HS-27A (cell line): ENCODE measurements at places on chromosomes 3 and 15.

DNA sequence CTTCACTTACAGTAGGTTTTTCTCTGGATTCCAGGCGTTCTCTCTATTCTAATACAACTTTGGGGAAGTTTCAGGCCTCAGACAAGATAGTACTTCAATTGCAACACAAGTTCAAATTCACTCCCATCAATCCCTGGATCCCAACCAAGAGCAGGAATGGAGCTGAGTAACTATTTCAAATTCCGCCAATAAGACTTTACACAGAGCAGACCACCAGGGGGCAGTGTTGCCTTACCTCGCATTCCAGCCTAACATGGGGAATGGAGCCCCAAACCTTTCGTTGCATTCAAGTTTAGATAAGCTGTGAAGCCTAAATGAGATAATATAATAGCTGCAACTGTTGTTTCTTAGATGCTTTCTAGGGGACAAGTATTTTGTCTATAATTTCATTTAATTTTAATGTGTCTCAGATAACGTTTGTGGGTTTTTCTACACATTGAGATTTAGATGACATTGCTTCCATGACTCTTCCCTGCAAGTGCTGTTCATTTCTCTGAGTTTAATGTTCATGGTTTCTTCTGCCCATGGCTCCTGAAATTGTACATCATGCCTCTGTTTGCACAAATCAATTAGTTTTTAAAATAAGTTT lies 186.7 kb downstream of the NSUN3 start:
- no peak for DNase-seq

DNA sequence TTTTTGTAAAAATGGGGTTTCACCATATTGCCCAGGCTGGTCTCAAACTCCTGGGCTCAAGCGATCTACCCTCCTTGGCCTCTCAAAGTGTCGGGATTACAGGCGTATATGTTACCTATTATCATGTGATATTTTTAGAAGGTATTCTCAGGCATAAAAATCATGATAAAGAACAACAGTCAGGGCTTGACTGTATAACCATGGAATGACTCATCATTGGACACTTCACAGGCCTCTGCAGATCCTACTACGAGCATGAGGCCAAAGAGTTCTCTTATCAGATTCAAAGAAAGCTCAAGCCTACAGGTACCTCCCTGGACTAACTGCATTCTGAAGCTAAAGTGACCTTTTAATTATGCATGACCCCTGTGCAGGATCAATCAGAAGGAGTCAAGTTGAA lies 91.7 kb upstream of the PRICKLE2 start:
- DNase-seq: no peak

GRCh38 chr15:66912001-66912400 lies 153.4 kb upstream of the SMAD3 start:
- no peak for DNase-seq

DNA sequence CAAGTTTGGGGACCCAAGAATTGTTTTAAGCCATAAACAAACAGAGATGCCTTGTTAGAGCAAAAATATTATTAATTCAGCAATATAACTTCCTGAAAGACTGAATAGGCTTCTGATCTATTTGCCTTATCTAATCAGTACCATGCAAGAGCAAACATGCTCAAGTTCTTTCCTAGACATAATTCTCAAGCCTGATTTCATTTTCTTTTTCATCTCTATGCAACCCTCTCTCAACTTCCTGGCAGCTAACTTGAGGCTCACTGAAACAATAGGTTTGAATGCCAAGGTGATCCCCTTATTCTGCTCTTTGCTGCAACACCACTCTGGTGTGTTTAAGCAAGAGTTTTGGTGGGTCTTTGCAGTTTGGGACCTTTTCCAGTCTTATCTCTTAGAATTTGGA lies 230.9 kb upstream of the CD96 start:
- no peak for DNase-seq

DNA sequence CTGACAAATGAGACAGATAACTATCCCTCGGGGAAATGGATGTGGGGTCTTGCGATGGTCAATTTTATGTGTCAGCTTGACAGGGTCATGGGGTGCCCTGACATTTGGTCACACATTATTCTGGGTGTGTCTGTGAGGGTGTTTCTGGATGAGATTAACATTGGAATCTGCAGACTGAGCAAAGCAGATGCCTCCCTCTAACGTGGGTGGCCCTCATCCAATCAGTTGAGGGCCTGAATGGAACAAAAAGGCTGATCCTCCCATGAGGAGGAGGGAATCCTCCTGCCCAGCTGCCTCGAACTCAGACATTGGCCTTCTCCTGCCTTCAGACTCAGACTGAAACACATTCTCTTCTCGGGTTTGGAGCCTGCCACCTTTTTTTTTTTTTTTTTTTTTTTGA lies 69.0 kb downstream of the MINAR1 start:
- no peak for DNase-seq

DNA sequence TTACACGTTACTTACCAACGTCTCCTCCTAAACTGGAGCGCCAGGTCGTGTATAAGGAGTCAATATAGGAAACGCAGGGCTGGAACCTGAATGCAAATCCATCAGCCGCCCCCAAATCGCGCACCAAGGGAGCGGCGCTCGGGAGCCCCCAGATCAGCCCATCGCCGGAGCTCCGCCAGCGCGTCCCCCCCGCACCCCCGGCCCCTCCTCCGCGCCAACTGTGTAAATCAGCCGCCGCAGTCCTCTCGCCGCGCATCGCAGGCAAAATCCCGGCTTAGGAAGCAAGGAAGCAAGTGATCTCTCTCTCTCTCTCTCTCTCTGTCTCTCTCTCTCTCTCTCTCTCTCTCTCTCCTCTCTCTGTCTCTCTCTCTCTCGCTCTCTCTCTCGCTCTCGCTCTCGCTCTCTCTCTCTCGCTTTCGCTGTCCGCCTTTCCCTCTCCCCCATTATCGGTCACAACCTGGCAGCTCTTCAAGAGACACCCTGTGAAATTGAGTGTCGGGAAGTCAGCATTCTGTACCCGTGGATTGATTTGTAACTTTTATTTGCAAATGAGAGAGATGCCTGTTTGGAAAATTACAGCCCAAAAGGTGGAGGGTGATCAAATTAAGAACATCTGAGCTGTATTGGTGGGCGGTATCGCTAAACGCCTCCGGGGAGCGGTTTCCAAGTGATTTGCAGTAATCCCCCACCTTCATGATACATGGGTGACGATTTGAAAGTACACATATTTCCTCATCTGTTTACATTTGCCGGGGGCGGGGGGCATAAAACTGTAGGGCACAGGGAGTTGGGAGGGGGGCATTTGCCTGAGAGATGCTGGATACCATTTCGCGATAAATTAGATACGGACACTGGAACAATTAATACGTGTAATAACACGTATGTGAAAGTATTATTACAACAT lies 645 bp upstream of the SLITRK3 start:
- DNase-seq: no peak

DNA sequence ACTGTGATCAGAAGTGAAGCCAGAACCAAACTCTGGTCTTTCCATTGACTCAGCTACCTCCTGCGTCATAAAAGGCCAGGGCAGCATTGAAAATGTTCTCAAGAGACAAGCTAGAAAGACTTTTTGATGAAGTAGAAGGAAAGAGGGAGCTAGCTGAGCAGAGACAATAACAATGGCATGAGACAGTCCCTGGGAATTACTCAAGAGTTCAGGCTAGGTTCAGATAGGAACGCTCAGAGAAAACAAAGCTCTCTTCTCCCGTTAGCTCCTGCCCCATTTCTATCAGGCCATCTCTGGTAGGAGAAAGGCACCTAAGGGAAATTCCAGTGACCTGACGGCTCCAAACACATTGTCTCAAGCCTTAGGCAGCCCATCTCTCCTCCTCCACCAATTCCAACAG lies 7.0 kb upstream of the OXTR start:
- DNase-seq: no peak

DNA sequence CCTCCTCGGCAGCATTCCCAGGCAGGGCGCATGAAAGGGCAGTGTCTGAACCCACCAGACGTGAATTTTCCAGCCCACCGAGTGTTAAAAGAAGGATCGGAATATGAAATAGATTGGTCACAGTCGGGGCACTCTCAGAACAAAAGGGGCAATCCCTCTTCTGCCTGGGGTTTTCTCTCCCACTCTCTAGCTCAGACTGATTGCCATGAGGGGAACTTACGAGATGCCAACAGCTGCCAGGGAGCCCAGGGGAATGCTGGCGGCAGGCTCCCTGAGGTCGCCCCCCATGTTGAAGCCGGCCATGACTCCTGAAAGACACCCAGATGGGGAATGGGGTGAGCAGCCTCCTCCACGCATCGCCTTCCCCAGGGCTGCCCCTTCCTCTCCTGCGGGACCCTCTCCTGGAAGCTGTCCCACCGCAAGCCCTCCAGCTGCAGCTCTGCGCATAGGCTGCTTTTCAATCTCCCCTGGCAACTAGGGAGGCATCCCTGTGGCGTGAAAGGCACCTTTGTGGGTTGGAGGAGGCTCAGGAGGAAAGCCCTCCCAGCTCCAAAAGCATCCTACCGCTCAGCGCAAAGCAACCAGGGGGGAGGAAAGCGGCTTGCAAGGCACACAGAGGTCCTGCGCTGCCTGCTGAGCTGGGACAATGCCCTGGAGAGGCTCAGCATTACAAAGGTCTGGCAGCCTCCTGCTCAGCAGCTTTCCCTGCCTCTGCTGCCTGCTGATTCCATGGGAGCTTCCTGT lies 64.8 kb upstream of the HEG1 start:
- no peak for DNase-seq

DNA sequence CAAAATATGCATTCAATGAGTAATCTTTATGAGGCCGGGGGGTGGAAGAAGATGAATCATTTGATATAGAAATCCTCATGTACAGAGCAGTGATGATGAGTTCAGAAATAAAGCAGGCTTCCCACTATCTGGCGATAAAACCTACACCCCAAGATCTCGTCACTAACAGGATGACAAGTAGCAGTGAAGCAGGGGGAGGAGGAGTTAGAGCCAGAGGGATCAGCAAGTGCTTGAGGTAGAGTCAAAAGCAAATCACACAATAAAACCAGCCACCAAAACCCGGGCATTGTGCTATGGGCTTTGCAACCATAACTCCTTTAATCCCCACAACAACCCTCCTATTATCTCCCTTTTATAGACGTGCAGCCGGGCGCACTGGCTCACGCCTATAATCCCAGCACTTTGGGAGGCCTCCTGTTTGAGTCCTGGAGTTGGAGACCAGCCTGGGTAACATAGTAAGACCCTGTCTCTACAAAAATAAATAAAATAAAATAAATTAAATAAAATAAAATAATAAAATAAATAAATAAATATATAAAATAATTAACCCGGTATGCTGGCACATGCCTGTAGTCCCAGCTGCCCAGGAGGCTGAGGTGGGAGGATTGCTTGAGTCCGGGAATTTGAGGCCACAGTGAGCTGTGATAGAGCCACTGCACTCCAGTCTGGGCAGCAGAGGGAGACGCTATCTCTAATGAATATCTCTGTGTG lies 53.0 kb downstream of the STARD5 start:
- DNase-seq: peak; percentile 43

DNA sequence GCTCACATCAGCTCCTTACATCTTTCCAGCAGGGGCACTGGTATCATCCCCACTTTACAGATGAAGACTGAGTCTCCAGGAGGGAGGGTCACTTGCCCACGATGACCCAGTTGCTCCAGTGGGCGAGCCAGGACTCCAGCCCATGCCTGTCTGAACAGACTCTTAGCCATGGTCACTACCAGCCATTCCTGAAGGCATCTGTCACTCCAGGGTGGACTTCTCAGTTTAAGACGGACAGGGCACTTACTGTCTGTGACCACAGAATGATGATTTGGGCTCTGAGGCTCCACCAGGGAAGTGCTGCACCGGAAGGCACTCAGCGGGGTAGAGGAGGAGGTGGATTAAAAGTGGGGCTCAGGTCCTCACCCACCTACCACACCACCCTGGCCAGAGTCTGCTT lies 104.0 kb upstream of the SLC6A6 start:
- DNase-seq: no peak

DNA sequence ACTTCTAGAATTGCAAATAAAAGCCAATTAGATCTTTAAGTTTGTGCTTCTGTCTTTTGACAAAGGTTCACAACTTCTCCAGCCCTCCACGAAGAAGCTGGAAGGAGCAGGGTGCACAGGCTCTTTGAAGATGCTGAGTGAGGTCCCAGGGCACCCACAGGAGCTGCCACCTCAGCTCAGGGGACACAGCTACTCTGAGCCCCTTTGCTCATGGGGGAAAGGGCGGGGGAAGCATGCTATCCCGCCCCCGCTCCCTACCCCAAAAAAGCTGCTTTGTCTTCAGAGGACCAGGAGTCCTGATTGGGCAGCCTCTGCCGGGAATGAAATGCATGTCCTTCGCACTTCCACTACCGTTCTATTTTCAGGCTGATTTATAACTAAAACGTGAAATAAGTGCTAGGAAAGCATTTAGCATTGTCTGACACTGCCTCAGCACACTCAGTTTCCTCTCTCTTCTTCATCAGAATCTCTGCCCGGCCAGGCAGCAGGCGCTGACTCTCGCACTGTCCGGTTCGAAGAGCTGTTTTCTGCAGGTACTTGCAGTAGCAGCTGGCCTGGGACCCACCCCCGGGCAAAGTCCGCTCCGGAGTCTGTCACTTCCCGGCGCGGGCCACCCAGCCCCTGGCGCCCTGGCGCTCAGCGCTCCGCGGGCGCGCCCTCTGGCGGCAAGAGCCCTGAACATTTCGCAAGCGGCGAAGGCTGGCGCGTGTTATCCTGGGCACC lies 45.5 kb upstream of the KLHL25 start:
- DNase-seq: peak; percentile 56

DNA sequence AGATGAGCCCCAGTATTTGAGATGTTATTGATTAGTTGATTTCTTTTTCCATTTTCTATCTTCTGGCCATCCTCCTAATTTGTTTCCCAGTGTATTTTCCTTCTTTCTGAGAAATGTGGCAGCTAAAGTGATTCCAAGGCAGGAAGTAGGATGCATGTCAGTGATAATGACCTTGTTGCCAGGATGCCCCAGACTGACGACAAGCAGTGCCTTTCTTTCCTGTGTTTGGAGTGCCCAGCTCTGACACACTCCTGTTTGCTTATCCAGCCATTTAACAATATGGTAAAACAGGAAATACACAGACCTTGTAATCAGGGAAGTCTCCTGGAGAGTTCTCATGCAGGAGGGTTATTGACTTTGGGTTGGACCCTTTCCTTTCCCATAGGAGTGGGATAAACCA lies 20.4 kb downstream of the TMOD2 start:
- no peak for DNase-seq

GRCh38 chr15:56693761-56694160 lies 39.5 kb downstream of the ZNF280D start:
- no peak for DNase-seq

DNA sequence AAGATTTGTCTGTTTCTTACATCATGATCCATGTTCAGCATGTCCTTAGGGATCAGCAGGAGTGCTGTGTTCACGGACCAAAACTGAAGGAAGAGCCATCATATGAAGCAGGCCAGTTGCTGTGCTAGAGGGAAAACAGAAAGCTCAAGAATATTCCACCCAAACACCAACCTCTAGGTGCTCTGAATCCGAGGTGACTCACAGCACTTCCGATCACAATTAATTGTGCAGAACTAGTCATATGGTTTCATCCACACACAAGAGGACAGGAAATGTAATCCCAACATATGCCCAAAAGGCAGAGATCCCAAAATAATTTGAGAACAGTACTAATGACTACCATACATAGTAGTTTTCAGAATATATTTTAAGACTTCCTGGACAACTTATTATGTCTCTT lies 257.9 kb upstream of the KCNH8 start:
- no peak for DNase-seq
